ENCODE measurements at places on chromosomes 7 and 10.

GRCh38 chr10:77442699-77443189 is 194.9 kb downstream of the KCNMA1 start:
- DNase-seq: no peak

GRCh38 chr10:78443900-78444571 is 410.4 kb downstream of the RPS24 start:
- DNase-seq: no peak

- DNase-seq: no peak
Measured at GRCh38 chr10:78981257-78981969, 87.4 kb upstream of the ZMIZ1 start.

GRCh38 chr10:7015457-7015856 is 395.4 kb downstream of the SFMBT2 start:
- DNase-seq: no peak

DNA sequence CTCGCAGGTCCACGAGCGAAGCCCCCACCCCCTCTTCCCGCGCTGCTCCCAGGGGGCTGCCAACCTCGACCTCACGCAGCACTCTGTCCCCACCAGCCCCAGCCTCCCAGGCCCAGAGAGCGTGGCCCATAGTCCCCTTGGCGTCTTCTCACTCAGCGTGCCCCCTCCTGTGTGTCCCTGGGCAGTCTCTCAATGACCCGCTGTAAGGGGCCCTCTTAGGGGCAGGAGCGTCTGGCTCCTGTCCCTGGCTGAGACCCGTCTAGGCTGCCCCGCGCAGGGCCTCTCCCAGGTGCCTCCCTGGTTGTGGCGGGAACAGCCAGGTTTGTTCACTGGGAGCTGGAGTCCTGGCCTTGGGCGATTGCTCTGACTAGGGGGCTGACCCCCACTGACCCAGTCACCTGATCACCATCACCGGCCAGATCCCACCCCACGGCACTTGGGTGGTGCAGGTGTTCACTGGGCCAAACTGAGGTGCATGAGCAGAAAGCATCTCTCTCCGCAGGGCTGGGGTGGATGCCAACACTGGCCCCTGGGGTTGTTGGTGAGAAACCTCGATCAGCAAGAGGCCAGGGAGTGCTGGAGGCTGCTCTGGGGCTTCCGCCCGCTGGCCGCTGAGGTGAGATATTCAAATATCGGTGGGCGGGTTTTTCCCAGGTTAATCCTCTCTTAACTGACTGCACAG is 12.6 kb upstream of the WDFY4 start:
- DNase-seq: no peak

GRCh38 chr7:42768045-42768444 is 143.8 kb downstream of the C7orf25 start:
- no peak for DNase-seq

- no peak for DNase-seq
Measured at GRCh38 chr10:132447446-132448247, 50.6 kb downstream of the PWWP2B start.

- DNase-seq: no peak
Measured at GRCh38 chr10:38147686-38148085, 53.5 kb downstream of the ZNF37A start.

GRCh38 chr7:117827862-117828261 is 45.4 kb downstream of the CTTNBP2 start:
- DNase-seq: no peak

DNA sequence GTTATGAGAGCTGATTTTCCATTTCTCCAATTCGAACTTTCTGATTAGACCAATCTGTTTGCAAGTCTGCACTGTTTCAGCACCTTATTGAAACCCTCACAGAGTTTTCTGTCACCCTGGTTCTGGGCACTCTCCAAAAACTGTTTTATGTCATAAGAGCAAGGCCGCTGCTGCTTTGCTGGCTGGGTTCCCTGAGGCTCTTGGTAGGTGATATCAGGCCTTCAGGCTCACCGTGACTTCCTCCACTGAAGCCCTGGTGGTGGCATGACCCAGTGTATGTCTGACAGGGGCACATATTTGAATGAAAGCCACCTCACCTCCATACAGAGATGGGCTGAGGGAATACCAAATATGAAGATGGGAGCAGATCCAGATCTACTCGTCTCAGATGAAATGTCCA is 8.3 kb downstream of the RABGEF1 start:
- DNase-seq: no peak

Measured in SIG-M5 (cell line).